ENCODE measurements at places on chromosomes 12 and 14.

DNA sequence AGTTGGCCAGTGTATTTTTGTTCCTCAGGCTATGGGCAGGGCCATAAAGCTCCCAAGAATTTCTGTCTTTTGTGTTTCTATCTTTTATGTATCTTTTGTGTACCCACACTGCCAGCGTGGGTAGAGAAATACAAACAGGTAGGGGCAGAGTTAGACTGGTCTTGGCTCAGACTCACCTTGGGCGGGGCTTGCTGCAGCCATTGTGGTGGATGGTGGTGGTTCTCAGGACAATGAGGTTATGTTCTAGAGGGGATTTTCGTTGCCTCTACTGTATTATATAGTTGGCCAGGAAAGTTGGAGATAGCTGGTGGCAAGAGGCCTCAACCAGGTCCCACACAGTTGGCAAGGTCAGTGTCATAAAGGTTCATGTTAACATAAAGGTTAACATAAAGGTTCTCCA, 977.5 kb upstream of the LRFN5 start:
- DNase-seq = no peak

GRCh38 chr14:99995700-99996356, 69.4 kb upstream of the EVL start:
- peak; percentile 69 for DNase-seq

DNA sequence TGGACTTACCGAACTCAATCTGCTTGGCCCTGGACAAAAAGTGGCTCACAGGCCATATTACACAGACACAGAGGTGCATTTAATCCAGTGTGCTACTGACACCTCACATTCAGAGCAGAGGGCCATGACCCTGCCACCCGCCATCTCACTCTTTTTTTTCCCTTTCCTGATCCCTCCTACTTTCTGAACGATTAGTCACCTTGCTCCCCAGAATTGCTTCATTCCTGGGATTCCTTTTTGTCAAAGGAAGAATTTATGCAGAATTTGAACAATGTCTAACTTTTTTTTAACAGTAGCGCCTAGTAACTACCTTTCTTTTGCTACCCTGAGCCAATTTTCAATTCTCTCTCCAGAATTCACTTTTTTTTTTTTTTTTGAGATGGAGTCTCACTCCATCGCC, 4.6 kb downstream of the PKP2 start:
- DNase-seq = no peak

GRCh38 chr14:100128688-100129087, 30.8 kb downstream of the DEGS2 start:
- DNase-seq = no peak

DNA sequence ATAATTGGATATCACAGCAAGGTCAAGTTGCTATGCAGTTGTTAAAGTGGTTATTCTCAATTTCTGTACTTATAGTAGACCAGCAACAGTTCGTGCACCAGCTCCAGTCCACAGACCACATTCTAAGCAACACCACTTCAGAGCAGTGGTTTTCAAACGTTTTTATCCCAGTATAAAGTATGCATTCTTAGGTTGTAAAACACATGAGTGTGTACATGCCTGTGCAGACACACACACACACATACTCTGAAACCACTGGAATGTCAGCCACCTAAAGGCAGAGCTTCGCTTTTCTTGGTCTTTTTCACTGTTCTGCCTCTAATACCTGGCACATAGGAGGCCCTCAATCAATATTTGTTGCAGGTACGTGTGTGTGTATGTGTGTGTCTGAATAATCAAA, 22.2 kb upstream of the C12orf71 start:
- DNase-seq = no peak

GRCh38 chr12:66013224-66013623, 117.3 kb downstream of the LLPH start:
- DNase-seq = no peak

DNA sequence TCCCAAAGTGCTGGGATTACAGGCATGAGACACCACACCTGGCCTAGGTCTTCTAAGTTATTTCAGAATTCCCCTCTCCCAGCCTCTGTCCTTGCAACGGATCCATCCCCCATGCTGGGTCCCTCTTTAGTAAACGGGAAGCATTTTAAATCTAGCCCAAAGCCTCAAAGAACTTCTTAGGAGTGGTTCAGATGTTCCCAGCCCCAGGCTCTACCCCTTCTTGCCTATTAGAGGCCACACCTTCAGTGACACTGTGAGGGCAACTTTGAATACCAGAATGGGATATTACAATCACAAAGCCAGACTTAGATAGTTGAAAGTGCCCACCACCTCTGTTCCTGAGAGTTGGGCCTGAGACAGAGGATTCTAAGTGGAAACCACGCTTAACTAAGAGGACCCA, 18.1 kb upstream of the SPPL3 start:
- DNase-seq = no peak

DNA sequence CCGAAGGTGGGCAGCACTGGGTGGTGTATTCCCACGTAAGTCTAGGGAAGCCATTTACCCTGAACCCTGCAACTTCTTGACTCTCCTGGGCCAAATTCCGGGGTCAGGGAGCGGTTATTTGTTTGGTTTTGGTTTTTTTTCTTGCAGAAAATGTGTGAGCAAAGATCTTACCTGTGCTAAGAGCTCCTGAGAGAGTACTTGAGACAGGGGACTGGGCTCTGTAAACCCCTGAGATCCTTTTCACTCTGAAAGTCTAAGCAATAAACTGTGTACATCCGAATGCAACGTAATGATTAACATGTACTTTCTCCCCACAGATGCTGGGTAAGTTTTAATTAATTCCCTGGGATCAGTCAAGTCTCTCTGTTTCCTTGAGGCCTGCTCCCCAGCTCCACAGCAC, 21.5 kb downstream of the OR10P1 start:
- no peak for DNase-seq

- no peak for DNase-seq
Measured at GRCh38 chr14:28468191-28469151, 298.1 kb upstream of the FOXG1 start.

- no peak for DNase-seq
Measured at GRCh38 chr12:118430516-118430915, 54.2 kb downstream of the SUDS3 start.

- no peak for DNase-seq
Measured at GRCh38 chr12:94276725-94277124, 128.3 kb downstream of the PLXNC1 start.

- DNase-seq = no peak
Measured at GRCh38 chr14:68199554-68200151, 380.1 kb downstream of the RAD51B start.

GRCh38 chr12:60112763-60113162, 516.9 kb downstream of the SLC16A7 start:
- DNase-seq = no peak

- DNase-seq = no peak
Measured at GRCh38 chr12:99598785-99599184, 48.8 kb upstream of the GARIN6 start.

DNA sequence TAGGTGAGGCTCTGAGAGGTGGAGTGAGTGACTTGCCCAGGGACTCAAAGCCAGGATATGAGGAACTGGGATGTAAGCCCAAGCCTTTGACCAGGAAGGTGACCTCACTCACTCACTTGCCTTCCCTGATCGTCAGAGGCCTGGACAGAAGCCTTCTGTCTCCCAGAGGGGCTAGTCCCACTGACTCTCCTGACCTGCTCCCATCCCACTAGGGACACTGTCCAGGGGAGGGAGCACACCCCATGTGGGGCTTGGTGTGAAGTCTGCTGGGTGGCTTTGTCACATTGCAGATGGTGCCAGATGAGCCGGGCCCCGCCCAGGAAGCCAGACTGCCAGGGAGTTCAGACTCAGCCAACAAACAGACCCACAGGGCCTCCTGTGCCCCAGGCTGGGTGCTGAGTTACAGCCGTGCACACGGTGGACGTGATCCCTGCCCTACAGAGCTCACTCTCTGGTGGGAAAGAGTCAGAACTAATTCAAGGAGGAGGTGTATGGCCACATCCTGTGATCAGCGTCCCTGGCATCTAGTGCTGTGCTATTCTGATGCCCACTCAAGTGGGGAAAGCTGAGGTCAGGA, 28.3 kb downstream of the MMAB start:
- peak; percentile 26 for DNase-seq

- DNase-seq = no peak
Measured at GRCh38 chr12:58419905-58420304, 478.5 kb downstream of the ATP23 start.

- peak; percentile 83 for DNase-seq
Measured at GRCh38 chr12:128829861-128830504, 6.2 kb upstream of the SLC15A4 start.

GRCh38 chr12:21353948-21354347, 18.8 kb upstream of the IAPP start:
- DNase-seq = no peak

DNA sequence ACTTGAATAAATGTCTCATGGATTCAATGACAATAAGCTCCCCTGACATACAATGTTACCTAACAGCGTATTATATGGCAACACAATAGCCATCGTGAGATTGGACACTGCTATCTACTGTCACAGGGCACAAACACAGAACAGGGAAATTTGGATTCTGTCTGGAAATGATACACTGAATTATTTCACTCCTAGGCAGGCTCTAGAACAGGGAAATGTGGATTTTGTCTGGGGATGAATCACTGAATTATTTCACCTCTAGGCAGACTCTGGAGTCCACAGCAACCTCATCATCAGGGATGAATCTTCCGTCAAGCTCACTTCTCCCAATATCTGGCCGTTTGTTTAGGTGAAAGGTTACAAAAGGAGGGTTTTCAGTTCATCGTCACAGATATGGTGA, 288.8 kb downstream of the TMEM132D start:
- DNase-seq = no peak

DNA sequence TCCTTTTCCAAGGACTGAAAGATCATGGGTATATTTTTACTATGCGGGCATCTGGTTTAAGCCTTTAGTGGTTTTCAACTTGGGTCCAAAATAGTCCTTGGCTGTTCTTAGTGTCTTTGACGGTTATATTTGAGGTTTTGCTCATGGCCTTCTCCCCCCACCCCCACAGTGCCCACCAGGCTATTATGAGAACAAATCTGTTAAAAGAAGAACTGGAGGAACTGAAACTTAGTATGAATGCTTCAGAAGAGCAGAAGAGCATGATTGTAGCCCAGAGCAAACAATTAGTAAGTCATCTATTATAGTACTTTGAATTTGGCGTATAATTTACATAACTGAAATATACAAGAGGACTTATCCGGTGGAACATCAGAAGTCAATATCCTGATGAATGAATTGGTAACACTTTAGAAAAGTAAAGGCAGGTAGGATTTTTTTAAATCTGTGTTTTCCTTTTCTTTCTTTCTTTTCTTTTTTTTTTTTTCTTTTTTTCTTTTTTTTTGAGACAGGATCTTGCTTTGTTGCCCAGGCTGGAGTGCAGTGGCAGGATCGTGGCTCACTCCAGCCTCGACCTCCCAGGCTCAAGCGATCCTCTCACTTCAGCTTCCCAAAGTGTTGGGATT, 71.8 kb upstream of the BCAT1 start:
- no peak for DNase-seq

All from activated CD4-positive, alpha-beta T cell treated with anti-CD3 and anti-CD28 coated beads, Interleukin-10, Interleukin-2, amounts not matched to agents 100 ng/mL and 50 ng/mL, durations not matched to agents 16 hours and 8 hours (primary cell).